ENCODE measurements at places on chromosomes 11 and 22.

DNA sequence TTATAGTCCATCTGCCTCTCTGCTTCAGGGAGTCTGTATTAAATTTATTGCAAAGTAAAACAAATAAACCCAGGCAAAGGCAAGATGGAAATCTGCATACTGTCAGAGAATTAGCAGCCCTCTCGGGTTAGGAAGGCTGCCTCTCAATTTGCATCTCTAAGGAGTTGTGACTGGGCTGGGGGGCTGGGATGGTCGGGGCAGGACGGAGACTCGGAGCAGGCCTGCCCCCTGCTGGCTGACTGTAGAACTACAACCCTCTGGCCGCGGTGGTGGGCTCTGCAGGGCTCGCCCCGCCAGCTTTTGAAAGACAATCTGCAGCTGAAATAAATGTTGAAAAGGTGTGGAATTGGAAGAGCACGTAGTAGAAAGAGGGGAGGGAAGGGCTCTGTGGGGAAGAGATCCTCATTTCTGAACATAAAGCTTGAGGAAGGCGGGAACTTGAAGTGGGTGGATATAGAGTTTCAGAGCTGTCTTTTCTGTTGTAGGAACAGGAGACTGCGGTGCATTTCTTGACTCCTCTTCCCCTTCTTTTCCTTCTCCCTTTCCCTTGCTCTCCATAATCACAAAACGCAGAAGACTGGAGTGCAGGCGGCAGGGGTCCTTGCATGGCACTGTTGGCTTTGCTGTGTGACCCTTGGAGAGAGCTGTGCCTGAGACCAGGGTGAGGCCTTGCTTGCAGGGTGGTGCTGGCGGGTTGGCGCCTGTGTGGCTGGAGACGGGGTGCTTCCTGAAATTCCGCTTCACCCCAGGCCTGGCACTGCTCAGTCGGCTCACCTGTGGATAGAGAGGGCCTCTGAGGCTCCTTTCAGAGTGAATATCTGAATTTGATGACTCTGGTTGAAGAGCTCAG, 22.6 kb upstream of the PKNOX2 start:
- peak; percentile 51 for DNase-seq

DNA sequence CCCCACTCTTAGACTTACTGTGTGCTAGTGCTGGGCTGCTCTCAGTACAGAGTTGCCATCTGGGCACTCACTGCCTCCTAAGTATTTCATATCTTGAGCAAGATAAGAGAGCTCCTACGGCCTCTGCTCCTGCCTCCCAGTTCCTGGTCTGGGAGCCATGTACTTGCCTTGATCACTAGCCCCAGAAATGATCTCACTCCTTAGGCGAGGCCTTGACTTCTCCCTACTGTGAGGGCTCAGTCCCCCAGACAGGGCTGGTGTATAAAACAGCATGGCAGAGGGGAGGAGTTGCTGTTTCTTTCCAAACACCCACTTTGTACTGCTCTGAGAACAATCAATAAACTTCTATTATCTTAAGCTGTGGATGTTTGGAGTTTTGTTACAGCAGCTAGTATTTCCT, 47.4 kb upstream of the TP53I11 start:
- no peak for DNase-seq

GRCh38 chr11:19080579-19080993, 20.1 kb upstream of the MRGPRX2 start:
- DNase-seq = no peak

- no peak for DNase-seq
Observed at GRCh38 chr11:19428206-19429002, 187.7 kb upstream of the E2F8 start.

- DNase-seq = no peak
Observed at GRCh38 chr11:35725885-35726284, 63.3 kb downstream of the TRIM44 start.
